ENCODE measurements at places on chromosomes 13 and 19.

- DNase-seq, result no peak
These were observed 56.4 kb downstream of the ZNF568 start for GRCh38 chr19:36972571-36972970.

DNA sequence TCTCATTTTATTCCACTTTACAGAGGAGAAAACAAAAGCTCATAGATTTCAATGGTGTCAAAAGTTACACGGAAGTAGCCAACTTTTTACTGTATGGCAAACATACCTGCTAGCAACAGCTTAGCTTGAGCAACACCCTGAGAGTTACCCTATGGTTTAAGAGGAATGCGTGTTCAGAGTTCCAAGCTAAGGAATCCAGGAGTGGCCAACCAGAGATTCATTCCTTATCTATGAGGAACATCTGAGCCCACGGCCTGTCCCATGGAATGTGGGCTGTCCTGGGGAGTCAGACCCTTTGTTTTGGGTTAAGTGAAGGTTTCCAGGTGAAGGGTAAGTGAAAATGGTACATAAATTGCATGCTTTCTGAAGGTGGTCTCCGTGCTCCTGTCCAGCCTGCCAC is 67.5 kb downstream of the STARD13 start:
- DNase-seq, result no peak

DNA sequence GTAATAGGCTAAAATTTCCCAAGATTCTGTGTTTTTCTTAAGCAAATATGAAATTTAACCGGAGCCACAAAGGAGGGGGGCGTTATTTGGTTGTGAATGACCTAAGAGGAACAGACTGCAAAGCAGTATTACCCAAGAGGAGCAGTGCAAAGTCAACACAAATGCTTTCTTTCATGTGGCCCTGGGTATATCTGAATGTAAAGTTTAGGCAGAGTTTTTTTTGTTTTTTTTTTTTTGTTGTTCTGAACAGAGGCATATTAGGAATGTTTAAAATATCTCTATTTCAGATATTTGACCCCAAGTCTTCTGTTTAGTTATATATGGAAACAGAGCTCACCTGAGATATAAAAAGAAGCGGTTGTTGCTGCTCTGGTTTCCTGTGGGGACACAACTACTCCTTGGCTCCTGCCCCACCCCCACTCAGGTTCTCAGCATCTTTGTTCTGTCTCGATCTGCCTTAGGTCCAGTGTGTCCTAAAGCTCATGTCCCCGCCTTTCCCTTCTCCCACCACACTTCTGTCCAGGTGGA is 220.7 kb downstream of the RFC3 start:
- DNase-seq, result no peak

GRCh38 chr13:33340631-33341030 is 55.1 kb upstream of the STARD13 start:
- no peak for DNase-seq

GRCh38 chr13:27353166-27353583 is 71.2 kb upstream of the GTF3A start:
- DNase-seq, result no peak

DNA sequence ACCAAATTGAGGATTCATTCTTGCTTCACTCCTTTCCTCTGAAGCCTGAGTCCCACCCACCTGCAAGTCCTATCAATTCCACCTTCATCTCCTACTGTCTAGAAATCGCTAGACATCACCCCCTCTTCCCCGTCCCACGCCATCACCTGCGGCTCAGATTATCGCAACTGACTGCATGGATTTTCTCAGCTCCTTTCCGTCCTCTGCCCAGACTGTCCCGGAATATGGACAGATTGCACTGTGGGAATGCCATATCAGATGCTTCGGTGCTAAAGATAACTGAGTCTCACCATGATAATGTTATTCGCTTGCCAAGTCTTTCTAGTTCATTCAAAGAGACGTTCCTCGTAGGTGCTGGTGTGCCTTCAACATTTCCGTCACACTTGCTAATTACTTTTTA is 66.4 kb upstream of the USP29 start:
- DNase-seq, result no peak

DNA sequence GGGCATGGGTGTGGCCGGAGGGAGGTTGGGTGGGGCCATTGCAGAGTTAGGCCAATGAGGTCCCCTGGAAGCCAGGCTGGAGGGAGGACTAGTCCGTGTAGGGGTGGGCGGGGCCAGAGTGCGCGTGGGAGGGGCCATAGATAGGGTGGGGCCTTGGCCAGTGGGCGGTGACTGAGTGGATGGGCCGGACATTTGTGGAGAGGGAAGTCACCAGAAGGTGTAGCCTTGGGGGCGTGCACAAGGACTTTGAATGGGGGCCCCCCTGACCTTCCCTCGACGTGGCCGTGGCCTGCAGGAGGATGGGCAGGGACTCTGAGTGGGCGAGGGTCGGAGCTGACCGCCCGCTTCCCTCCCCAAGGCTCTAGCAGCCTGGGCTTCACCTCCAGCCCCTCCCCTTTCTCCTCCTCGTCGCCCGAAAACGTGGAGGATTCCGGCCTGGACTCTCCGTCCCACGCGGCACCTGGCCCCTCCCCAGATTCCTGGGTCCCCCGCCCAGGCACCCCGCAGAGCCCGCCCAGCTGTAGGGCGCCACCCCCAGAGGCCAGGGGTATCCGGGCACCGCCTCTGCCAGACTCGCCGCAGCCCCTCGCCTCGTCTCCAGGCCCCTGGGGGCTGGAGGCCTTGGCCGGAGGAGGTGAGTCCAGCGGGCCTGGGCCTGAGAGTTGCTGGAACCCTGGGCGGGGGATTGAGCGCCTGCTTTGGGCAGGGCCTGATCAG is 16.5 kb upstream of the B3GNT3 start:
- DNase-seq, result no peak

- no peak for DNase-seq
These were observed 45.7 kb upstream of the ZNF730 start for GRCh38 chr19:23071147-23071511.

- DNase-seq, result no peak
These were observed 4.2 kb downstream of the SNRPA start for GRCh38 chr19:40755248-40755624.

GRCh38 chr13:32472194-32472621 is 44.3 kb upstream of the N4BP2L1 start:
- DNase-seq, result no peak

GRCh38 chr13:95255072-95255732 is 46.0 kb downstream of the ABCC4 start:
- DNase-seq, result no peak

DNA sequence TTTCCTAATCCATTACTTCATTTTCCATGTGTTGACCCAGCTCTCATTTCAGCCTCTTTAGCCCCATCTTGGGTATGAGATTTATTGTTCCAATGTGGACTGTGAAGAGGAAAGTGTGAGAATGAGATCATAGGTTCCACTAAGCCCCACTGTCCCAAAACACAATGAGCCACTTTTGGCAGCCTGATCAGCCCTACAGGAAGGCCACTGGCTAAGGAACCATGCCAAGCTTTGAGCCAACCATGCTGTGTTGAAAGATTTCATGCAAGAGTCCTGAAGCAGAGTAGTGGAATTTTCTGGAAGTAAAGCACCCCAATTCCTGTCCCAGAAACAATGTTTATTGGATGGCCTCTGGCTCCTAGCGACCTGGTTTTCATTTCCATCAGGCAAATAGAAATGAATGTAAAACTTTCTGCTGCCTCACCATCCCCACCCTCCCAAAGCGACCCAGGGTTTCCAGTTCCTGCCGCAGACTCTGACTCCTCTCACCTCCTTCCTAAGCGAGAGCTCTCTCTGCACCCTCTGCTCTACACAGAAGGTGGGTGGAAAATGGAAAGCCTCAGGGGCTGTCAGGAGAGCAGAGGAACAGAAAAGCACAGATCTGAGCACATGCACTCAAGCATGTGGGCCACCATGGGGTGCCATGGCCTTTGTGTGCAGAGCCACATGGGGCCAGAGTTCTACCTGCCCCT is 73.1 kb downstream of the KCTD12 start:
- DNase-seq, result no peak
